Small intestine (tissue), 16 donors: ENCODE measurements at places on chromosomes 3 and 15.

GRCh38 chr15:97986781-97987180 lies 26.3 kb downstream of the ARRDC4 start:
- no peak for DNase-seq

- peak; percentile 36 for DNase-seq
These were observed 10.2 kb downstream of the ACKR2 start for GRCh38 chr3:42819351-42819965.

DNA sequence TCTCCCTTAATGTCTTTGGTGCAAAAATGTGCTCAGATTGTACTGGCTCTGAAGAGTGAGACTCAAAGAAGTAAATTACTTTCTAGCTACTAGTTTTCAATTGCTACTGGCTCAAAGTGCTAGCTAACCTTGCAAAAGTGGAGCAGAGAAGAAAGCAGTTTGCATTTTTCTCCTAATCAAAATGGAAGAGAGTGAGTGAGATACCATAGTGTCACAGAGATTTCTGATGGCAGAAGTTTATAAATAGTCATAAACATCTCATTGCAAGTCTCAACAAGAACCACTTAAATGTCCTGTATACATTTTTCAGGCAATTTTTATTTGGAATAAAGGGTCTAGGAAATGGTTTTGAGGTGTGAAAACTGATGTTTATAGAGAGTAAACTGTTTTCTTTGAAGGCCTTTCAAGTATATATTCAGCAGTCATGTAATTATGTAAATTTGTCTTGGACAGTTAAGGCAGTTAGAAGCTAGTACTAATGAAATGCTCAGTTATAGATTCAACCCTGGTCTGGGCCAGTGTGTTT lies 237.7 kb upstream of the GOLIM4 start:
- DNase-seq: no peak

DNA sequence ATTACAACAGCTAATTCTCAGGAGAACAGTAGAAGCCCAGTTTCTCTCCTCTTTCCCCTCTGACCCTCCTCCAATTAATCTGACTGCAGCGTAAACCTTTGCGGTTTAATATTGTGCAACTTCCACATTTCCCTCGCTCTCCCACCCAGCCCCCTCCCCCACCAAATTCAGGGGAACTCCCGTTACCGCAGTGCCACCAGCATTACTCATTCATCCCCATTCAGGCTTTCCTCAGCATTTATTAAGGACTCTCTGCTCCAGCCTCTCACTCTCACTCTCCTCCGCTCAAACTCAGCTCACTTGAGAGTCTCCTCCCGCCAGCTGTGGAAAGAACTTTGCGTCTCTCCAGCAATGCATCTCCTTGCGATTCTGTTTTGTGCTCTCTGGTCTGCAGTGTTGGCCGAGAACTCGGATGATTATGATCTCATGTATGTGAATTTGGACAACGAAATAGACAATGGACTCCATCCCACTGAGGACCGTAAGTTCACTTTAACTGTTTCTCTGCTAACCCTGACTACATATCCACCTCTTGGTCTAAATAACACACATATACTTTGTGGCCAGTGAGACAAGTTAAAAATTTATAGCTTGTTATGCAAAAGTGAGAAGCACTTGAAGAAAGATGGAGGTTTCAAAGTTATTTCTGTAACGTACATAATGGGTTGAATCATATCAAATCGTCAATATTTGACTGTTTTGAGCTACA lies at the start of gene PTX3:
Gene PTX3, plus strand, starts transcription at position 268 of the 709 bp plus-strand sequence. Its CDS starts 84 bp downstream, at position 352.
- peak; percentile 21 for DNase-seq

DNA sequence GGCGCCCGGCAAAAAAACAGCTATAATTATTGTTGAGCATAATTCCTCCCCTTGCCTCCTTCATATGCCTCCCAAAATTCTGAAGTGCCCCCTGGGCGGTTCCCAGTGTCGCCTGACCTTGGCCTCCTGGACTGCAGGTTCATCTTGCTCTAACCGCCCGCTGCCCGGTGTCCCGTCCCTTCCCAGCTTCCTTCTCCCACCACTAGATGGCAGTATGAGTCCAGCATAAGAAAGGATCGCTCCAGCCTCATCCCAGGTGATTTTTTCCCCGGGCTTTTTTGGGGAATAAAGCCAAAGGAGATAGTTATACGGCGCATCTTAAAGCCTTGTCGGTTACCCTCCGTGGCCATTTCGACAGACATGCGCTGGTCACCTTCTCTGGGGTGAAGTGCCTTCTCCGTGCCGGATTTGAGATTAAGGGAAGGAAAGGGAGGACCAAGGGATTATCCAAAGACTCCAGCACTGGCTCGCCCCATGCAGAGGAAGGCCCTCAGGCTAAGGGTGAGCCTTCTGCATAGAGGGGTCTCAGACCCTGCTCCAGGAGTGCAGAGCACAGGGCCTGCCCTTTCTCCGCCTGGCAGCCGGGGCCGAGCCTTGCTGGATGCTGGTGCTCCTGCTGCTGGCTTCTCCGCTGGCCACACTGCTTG lies 45.8 kb upstream of the TRA2B start:
- DNase-seq: peak; percentile 73

DNA sequence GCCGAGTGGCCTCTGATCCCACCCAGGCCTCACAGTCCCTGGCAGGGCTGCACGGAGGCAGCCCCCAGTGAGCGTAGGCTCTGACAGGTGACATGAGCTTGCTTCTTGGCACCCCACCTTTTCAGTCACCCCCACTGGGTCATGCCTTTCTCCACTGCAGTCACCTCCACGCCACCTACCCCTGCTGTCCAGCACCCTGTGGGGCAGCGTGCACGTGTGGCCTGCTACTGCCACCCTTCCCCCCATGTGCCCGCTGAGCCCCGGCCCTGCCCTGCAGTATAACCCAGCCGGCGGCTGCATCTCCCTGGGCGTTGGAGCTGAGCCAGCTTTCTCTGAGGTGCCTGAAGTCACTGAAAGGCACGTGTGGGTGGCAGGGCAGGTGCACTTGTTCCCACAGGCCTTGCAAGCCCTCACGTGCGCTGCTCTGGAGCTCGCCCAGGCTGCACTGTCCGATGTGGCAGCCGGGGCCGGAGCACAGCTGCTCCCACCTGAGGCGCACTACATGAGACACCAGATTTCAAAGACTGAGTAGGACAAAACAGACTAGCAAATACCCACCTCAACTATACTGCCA lies 65.6 kb downstream of the NIPA2 start:
- DNase-seq: peak; percentile 70

GRCh38 chr15:60091157-60091556 lies 87.0 kb downstream of the FOXB1 start:
- peak; percentile 65 for DNase-seq

GRCh38 chr3:107753494-107753893 lies 230.7 kb downstream of the BBX start:
- peak; percentile 54 for DNase-seq
